GM23248 (cell line): ENCODE measurements at places on chromosomes 4 and X.
A peak's percentile ranks its signal among the peaks of the same experiment; 100 is the strongest.

- DNase-seq = no peak
Measured at GRCh38 chrX:33592396-33592795, 381.0 kb upstream of the DMD start.

DNA sequence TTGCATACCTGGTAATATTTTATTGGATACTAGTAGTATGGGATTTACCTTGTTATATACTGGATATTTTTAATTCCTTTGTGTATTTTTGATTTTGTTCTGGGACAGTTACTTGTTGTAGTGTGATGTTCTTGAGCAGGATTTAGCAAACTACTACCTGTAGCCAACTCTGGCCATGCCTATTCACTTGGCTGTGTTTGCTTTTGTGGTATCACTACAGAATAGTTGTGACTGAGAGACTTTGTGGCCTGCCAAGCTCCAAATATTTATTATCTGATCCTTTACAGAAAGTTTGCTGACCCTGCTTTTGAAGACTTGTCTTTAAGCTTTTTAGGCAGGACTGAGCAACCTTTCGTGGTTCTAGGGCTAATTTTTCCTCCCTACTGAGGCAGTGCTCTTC, 17.8 kb downstream of the ZCCHC4 start:
- DNase-seq = no peak

GRCh38 chrX:39654183-39654925, 443.4 kb downstream of the BCOR start:
- no peak for DNase-seq

DNA sequence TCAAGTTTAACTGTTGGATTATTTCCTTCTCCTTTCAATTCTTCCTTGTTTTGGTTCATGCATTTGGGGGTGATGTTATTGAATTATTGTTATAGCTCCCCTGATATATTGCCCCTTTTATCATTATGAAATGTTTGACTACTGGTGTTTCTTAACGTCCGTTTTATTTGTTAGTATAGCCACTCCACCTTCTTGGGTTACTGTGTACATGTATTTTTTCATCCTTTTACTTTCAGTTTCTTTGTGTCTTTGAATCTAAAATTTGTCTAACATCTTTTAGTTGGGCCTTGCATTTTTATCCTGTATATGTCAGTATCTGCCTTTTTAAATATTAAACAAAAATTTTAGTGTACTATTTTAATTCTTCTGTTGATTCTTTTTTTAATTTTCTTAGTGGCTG, 88.7 kb downstream of the TNIP2 start:
- no peak for DNase-seq

GRCh38 chr4:6732441-6733357, 16.7 kb downstream of the BLOC1S4 start:
- peak; percentile 97 for DNase-seq

- DNase-seq = peak; percentile 15
Measured at GRCh38 chr4:75919920-75920319, 17.7 kb upstream of the PPEF2 start.

GRCh38 chr4:25817059-25817681, 45.6 kb downstream of the SEL1L3 start:
- peak; percentile 91 for DNase-seq

- no peak for DNase-seq
Measured at GRCh38 chr4:8038719-8039251, 99.1 kb upstream of the AFAP1 start.

- DNase-seq = peak; percentile 75
Measured at GRCh38 chr4:142840516-142841123, 5.5 kb downstream of the INPP4B start.

DNA sequence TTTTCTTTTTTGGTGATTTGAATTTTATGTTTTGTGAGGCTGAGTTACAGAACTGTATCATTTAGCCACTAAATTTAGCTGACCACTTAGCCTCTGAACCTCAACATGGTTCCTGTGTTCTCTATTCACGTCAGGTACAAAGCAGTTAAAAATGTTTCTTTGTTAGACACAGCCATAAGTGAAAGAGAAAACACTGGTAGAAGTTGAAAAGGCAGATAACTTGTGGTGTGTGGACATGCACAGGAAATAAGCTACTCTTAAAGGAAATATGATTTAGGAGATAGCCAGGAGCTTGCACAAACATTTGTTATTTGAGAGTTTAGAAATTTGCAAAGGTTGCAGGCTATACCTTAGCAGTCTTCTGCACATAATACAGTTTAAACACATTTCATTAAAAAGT, 171.0 kb upstream of the RPS6KA3 start:
- DNase-seq = no peak

DNA sequence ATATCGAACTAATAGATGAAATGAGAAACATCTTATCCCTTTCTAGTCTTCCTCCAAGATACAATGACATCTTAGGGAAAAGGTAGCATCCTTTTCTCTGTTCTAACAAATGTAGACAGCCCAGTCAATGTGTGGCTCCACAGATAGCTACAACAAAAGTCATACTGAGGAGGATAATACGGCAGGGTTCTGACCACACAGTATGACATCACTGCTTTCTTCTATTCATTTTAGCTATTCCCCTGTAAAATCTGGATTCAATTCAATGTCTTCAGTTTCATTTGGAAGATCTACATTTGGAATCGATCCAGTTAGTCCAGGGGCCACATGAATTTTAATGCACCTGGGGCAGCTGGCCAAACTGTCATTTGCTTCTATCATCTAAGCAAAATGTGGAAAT, 51.4 kb downstream of the ENOX2 start:
- DNase-seq = no peak

DNA sequence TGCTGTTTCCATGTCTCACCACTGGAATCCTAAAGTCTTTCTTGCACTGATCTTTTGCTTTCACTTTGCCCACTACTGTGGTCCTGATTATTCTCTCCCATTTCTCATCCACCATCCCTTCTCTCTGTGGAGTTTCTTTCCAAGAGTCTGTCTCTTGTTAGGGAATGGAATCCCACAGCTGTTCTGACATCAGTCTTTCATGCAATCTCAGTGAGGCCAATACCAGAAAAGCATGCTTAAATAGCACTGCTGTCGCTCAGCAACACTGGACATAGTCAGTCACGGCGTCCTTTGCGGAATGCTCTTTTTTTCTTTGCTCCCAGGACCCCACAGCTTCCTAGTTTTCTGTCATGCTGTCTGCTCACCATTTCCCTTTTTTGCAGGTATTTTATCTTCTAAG, 20.1 kb downstream of the SLITRK4 start:
- no peak for DNase-seq

- DNase-seq = peak; percentile 93
Measured at GRCh38 chrX:47662144-47662657, 3.2 kb upstream of the UXT start.

GRCh38 chr4:152682143-152682941, 2.5 kb upstream of the TMEM154 start:
- DNase-seq = no peak

GRCh38 chr4:159598602-159599001, 495.7 kb downstream of the RAPGEF2 start:
- no peak for DNase-seq

DNA sequence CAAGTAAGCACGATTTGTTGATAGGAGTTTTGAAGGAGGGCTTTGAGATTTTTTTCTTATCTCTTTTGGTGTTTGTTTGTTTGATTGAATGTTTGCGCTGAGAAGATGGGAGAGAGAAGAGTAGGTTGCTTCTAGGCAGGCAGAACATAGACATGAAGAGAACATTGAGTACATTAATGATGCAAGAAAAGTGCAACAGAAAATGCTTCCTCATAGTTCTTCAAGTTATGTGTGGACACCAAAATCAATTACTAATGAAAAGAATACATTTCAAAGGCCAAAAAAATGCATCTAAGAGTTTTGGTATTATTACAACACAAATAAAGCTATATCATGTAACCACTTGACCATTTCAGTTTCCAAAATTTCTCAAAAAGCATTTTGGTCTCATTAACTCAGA, 191.0 kb upstream of the PPARGC1A start:
- no peak for DNase-seq
